ENCODE measurements at places on chromosomes 16 and 17.
A peak's percentile ranks its signal among the peaks of the same experiment; 100 is the strongest.

DNA sequence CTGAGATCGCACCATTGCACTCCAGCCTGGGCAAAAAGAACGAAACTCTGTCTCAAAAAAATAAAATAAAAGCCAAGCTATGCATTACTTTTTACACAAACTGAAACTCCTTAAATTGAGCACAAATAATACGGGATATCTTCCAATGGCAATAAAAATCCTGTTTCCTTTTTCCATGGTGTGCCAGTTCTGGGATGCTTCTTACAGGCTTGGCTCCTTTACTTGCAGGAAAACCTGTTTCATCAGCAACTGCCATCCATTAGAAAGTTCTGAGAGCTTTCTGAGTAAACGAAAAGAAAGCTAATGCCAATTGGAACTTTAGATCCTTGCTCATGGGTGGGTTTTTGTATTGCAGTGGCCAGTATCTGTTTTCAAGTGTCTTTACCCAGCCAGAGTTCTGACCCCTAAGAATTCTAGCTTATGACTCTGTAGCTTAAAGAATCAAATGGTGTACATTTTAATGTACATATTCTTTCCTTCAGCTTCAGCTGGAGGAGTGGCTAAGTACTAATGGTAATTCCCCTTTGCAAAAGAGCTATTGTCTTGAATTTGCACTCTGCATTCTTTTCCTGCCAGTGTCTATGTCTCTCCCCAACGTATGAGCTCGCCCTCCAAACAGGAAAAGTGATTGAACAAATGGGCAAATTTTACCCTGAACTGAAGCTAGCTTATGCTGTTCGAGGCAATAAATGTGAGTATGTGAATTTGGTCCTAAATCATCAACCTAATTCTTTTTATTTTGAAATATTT is 21.5 kb upstream of the DDX19A start:
- DNase-seq = no peak

GRCh38 chr17:19417611-19418010 is 6.6 kb downstream of the RNF112 start:
- no peak for DNase-seq

DNA sequence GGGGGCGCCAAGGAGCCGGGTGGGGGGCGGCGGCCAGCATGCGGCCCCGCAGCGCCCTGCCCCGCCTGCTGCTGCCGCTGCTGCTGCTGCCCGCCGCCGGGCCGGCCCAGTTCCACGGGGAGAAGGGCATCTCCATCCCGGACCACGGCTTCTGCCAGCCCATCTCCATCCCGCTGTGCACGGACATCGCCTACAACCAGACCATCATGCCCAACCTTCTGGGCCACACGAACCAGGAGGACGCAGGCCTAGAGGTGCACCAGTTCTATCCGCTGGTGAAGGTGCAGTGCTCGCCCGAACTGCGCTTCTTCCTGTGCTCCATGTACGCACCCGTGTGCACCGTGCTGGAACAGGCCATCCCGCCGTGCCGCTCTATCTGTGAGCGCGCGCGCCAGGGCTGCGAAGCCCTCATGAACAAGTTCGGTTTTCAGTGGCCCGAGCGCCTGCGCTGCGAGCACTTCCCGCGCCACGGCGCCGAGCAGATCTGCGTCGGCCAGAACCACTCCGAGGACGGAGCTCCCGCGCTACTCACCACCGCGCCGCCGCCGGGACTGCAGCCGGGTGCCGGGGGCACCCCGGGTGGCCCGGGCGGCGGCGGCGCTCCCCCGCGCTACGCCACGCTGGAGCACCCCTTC is 484 bp downstream of the FZD2 start:
- DNase-seq = no peak

DNA sequence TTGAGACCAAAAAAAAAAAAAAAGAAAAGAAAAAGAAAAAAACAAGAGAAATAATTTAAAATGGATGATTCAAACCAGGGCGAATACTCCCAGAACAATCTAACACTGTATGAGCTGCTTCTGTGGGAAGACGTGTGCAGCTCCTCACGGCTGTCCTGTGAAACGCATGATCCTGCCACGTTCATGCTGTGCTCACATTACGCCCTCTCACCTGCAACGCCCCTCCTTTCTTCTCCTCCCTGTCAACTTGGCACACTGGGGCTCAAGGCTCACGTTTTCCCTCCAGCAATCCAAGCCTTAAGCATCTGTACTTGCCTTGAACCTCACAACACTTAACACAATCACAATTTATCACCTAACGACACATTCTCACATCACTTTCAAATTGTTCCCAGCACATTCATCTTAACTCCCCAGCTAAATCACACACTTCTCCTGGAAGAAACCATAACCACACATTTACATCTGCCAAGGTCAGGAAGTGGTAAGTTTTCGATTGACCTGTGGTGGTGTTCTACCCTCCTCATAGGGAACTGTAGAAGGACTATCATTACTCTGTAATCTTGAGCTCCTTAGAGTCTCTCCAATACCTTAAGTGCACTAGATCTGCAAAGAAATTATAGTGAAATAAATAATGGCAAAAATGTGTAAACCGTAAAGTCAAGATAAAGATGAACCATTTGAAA is 29.1 kb downstream of the MBTPS1 start:
- DNase-seq = no peak

GRCh38 chr16:68590201-68590994 is 51.3 kb downstream of the ZFP90 start:
- peak; percentile 14 for DNase-seq

- DNase-seq = no peak
Measured at GRCh38 chr16:7602291-7602950, 269.8 kb downstream of the RBFOX1 start.

DNA sequence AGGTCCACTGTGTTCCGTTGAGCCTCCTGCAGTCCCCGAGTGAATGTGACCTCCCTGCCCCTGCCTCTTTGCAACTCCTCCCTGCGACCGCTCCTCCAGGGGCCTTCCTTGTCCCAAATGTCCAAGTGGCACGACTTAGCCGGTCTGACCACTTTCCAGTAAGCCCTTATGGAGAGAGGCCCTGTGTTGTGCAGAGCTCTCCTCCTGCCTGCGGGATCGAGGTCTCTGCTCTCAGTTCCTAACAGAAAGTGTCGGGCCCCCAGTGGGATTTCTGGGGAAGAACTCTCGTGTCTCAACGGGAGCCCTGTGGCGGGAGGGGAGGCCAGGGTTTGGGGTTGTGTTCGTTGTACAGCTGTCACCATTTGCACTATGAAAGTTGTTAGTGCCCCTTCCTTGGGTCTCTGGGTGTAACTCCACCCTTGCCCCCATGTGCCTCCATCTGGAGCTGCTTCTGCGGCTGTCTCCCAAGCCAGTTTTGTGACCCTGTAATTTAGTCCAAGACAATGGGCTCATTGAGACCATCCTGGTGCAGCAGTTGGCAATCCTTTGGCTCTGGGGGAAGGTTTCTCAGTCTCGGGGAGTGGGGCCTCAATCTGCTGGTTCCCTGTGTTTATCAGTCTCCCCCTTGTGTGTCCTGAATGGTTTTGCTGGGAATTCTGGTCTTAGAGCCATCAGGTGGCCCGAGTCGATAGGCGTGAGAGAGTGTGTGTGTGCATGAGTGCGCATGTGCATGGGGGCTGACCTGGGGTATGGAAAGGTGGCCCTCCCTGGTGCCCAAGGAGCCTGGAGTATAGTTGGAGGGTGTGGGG is 234.5 kb downstream of the SEC14L1 start:
- no peak for DNase-seq

DNA sequence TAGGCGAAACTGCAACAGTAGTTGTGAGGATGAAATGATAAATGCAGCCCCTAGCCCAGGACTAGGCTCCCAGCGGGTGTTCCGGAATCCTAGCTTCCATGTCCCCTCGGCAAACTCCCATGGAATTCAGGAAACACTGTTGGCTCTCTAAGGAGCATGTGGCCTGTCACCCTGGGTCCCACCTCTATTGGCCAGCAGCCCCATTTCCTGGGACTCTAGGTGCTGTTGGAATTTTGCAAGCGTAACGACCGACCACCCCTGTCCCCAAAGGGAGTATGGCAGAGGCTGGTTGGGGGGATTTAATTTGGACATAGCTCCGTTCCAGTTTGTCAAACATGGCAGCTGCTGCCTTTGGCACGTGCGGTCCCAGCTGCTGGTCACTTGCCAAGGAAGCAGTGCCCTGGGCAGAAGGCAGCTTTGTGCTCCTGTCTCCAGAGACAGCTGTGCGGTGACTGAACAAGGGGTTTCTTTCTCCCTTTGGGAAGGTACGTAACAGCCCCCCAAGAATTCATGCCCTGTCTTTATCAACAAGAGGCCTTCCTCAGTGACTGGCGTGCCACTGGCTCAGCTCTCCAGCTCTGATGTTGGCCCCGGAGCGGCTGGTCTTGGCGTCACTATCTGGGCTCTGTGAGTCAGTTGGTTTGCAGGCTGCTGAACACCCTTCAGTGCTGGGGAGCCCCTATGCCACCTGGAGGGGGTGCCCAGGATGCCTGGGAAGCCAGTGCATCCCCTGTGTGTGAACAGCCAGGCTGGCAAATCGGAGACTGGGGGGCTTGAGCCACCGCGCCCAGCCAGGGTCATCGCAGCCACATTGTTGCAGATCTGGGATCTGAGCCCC is 235.2 kb upstream of the TNRC6C start:
- DNase-seq = no peak

- no peak for DNase-seq
Measured at GRCh38 chr16:3879258-3879886, 1.1 kb downstream of the CREBBP start.

GRCh38 chr17:16953841-16954240 is 18.1 kb downstream of the TNFRSF13B start:
- no peak for DNase-seq

- DNase-seq = no peak
Measured at GRCh38 chr16:84800158-84800978, 19.4 kb upstream of the CRISPLD2 start.

GRCh38 chr16:72241008-72241407 is 69.1 kb upstream of the PMFBP1 start:
- no peak for DNase-seq

GRCh38 chr17:17041018-17041521 is 1.2 kb upstream of the MPRIP start:
- DNase-seq = no peak

DNA sequence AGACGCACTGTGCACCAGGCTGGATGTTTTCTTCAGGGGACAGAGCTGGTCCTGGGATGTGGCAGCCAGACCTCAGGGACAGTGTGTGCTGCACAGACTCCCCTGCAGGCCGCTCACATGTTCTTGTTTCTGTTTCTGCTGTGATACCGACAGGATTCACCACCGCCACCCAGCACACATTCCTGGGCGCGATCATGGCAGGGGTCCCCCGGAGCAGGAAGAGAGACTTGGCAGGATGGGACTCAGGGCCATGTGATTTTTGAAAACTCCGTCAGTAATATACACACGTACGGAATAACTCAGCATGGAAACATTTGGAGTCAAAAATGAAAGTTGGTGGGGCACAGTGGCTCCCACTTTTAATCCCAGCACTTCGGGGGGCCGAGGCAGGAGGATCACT is 79.0 kb downstream of the HAPSTR1 start:
- DNase-seq = no peak
